ENCODE measurements at places on chromosomes 6 and 20.

DNA sequence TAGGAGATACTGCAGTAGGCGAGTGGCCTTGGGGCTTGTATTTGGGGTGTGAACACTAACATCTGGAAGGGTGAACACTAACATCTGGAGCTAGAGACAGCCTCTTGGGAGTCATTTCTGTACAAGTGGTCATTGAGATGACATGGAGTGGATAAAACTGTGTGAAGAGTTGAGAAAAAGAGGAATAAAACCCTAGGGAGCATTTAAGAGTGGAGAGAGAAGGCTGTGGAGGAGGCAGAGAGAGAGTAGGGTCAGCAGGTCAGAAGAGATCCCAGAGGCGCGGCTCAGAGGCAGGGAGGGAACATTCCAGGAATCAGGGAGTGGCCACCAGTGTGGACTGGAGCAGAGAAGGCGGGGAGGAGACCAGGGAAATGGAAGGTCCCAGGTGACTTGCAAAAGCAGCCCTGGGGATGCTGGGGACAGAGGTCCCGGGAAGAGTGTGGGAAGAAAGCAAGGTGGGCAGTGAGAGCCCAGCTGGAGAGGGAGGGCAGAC is 202.0 kb upstream of the RNF24 start:
- no peak for DNase-seq

DNA sequence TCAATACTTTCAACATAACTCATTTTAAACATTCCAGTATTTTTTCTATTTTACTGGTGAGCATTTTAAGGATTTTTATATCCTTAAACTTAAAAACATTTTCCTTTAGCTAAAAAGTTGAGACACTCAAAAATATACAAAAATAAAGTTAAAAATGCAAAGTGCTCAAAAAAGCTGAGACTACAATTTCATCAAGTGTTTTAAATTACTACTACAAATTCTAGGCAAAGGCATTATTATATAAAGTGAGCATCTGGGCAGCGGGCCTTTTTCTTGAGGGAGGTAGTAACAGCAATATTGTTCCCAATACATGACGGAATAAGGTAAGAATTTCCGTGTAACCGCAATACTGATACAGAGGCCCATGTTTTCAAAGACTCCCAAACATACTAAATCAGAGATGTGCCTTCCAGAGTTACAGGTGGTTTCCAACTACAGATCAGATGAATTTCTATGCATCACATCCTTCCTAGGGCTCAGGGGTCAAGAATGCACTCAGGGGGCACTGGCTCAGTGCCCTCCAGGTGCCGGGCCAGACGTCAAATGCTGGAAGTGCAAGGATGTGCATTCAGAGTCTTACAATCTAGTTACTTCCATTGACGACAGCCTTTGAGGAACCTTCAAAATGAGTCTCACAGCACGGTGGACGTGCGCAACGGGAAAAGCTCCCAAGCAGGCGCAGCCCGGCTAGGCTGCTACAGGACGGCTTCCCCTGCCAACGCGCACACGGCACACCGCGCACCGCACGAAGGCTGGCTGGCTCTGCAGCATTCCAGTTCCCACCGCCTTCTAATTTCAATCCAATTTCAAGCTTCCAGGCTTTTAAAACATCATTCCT is 1.7 kb downstream of the PHF10 start:
- DNase-seq: peak; percentile 45

- no peak for DNase-seq
These were observed 47.6 kb upstream of the MYL9 start for GRCh38 chr20:36493801-36494114.

DNA sequence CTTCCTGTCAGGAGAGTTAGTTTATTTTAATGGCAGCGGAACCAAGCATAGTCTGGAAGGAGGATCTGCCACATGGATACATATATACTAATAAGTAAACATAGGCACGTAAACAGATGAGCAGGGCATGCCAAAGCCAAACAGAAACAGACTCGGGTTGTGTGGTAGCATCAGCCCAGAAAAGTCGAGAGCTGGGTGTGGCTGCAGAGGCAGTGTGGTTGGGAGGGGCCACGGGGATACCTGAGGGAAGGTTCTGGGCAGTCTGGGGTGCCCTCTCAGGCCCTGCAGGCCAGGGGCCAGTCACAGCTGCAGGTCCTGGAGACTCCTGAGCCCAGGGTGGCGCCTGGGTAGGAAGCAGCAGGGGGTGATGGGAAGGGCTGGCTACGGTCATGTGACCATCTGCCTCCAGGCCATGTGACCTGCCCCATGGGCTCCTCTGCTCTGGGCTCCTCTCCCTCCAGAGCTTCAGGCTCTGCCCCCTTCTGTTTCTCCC is 42.8 kb upstream of the MRPS10 start:
- no peak for DNase-seq

DNA sequence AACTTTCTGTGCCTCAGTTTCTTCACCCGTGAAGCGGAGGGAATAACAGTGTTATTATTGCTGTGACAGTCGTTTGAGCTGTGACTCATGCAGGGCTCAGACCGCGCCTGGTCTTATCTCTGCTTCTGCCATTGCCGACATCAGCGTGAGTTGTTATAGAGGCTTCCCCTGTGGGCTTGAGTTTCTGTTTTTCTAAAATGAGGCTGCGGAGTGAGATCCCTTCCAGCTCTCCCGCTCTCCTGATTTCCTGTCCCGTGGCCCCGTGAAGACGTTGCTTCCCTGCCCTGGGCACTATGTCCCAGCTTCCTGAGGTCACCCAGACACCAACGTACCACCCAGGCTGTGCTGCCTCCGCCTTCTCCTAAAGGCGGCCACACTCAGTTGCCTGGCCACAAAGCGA is 278.5 kb downstream of the BMP7 start:
- DNase-seq: no peak

All from Kasumi-1 (cell line).